ENCODE measurements at places on chromosomes 2 and 18.

- DNase-seq, result no peak
Measured at GRCh38 chr2:156189584-156189983, 142.9 kb downstream of the NR4A2 start.

- DNase-seq, result no peak
Measured at GRCh38 chr2:181894381-181894780, 2.9 kb downstream of the ITPRID2 start.

GRCh38 chr2:70725505-70725904, 42.5 kb downstream of the ADD2 start:
- DNase-seq, result no peak

DNA sequence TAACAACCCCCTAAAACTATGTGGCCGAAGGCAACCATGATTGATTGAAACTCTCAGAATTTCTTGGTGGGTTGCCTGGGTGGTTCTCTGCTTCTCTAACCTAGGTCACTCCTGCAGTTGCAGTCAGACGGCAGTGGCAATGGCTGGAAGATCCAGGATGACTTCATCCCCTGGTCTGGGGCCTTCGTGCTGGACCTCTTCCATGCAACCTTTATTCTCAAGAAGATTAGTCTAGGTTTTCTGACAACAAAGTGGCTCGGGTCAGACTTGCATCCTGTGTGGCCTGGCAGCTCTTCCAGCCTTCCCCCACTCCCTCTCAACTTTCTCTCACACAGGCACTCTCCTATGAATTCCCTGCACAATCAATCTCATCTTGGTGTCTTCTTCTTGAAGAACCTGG, 76.4 kb downstream of the METTL4 start:
- no peak for DNase-seq

DNA sequence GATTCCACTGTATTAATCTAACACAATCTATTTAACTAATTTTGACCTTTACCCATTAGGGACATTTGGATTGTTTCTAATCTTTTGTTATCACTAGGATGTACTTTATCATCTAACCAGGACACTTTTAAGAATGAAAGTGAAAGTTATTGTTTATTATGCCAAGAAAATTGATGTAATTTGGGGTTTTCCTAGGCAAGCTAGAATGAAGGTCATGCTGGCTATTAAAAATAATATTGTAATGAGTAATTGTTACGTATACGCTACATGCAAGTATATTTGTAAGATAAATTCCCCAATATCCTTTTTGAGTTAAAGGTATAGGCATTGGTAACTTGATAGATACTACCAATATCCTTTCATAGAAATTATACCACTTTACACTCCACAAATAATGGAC, 74.6 kb downstream of the COL5A2 start:
- peak; percentile 74 for DNase-seq

GRCh38 chr2:42360493-42360889, 526 bp downstream of the COX7A2L start:
- DNase-seq, result no peak

GRCh38 chr2:97678298-97678697, 8.8 kb downstream of the C2orf92 start:
- DNase-seq, result peak; percentile 79

DNA sequence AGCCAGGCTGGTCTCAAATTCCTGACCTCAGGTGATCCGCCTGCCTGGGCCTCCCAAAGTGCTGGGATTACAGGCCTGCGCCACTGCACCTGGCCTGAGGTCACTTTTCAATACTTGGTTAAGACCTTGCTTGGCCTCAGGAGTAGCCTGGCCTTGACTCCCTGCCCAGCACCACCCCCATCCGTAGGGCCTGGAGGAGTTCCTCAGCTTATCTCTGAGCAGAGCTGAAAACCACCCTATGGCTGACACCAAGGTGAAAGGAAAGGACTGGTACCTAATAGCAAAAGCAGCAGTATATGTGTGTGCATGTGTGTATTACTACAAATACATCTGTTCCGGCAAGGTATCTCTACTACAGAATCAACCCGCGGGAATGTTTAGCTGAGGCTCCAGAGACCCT, 56.0 kb downstream of the STEAP3 start:
- DNase-seq, result no peak

DNA sequence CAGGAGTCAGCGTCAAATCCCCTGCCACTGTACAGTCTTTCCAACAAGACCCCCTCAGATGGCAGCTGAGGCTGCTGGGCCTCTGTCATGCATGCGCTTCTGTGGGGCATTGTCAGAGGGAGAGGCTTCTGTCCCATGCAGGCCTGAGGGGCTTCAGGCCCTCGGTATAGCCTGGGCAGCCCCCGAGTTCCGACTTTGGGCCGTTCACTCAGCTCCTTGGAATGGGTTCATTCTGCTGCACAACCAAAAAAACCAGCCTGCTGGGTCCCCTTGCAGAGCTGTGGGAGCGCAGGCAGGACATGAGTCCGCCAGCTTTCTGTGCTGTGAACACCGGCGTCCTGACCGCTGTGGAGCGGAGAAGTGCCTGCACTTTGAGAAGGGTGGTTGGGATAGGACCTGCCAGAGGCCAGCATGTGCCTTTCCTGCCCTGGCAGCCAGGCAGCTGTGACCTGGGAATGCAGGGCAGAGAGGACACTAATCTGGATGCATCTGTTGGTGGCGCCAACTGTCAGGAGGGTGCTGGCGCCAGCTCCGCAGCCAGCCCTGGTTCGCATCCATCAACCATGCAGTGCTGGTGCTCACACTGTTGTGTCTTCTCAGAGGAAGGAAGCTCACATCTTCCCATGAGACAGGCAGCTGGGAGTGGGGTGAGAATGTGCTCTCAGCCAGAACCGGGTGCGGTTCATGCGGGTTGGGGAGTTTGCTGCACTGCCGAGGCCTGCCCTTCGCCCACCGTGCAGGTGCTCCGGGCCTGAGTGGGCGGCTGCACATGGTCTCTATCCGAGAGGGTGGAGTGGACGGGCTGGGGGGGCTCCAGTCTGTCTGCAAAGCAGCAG, 14.3 kb downstream of the ARHGEF4 start:
- no peak for DNase-seq

GRCh38 chr2:158134655-158135054, 33.0 kb downstream of the UPP2 start:
- DNase-seq, result no peak

GRCh38 chr2:182807319-182807718, 59.1 kb downstream of the FRZB start:
- DNase-seq, result no peak

DNA sequence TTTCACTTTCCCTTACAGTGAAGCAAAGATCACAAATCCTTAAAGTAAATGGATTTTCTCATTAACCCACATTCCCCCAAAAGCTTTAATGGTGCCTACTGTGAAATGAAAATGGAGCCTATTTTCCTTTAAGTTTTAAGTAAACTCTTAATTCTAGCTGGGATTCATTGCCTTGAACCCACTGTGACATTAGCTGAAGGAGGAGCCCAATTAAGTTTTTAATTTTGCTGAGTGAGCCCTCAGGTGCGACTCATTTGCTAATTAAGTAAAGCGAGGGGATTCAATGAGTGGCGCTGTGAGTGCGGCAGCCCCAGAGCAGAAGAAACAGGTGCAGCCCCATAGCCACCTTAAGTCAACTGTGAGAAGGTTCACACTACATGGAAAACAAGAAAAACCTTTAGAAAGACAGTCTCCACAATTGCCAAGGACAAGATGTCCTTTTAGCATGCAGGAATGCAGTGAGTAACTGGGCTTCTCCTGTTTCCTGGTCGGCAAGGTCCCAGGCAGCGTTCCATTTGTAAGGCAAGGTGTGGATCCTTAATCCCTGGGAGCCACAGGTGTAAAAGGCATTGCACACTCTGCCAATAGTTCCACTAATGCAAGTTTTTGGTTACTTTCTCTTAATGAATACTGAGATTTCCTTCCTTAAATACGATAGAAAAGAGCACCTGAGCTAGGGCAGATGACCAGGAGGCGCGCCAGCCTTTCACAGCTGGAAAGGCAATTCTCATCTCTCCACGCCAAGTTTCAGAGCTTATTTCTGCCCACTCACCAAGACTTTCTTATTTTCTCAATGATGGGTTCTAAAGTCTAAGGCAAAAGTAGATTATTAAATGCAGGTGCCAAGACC, 87.7 kb downstream of the TMEM18 start:
- no peak for DNase-seq

GRCh38 chr18:58540381-58540943, 88.4 kb downstream of the ALPK2 start:
- DNase-seq, result no peak

DNA sequence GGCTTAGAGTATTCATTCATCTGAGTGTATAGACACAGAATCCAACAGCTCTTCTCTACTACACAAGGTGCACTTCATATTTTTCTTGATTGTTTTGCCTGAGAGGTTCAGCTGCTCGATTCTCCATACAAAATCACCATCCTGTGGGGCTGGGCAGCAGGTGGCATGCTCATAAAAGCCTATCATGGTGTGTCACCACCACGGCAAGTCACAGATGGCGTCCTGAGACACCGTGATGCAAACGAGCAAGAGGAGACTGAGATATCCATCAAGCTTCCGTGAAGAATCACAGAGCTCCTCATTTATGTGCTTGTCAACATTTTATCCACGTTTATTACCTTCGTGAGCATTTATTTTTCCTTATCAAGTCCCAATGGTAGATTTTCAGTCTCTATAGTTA, 22.4 kb upstream of the NRP2 start:
- DNase-seq, result no peak

GRCh38 chr2:26911911-26912861, 58.3 kb upstream of the MAPRE3 start:
- DNase-seq, result no peak

- no peak for DNase-seq
Measured at GRCh38 chr2:138565230-138565598, 63.6 kb downstream of the SPOPL start.

GRCh38 chr2:54716375-54716774, 7.1 kb upstream of the EML6 start:
- DNase-seq, result no peak

DNA sequence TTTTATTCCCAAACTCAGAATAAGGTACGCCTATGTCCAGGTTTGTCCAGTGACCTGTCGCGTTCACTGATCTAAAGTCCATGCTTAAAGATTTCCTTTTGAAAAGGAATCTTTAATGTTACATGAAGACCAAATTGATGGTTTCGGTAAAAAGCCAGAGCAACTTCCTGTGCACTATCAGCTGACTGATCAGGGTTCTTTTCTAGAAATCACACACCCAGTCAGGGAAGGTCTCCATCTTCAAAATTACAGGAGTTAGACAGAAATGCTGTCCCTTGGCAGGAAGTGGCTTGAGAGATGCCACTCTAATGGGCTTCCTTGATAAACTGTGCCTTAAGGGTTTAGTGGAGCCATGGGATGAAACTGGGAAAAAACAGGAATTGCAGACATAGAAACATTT, 14.7 kb upstream of the ARHGAP25 start:
- DNase-seq, result no peak

DNA sequence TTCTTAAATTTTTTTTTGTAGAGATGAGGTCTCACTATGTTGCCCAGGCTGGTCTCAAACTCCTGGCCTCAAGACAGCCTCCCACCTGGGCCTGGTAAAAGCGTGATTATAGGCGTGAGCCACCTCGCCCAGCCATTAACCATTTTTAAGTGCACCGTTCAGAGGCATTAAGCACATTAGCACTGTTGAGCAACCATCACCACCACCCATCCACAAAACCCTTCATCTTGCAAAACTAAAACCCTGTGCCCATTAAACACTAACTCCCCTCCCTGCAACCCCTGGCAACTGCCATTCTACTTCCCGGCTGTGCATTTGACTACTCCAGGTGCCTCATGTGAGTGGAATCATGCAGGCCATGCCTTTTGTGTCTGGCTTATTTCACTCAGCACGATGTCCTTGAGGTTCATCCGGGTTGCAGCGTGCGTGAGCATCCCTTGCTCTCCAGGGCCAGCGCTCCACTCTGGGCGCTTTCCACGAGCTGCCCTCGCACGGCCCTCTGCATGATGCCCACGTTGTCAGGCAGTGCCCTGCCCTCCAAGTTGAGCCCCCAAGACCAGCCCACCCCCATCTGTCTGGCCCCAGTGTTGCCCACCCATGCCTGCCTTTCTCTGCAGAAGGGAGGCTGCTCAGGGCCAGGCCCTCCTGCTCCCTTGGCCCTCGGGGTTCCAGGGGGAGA, 63.0 kb upstream of the GLI2 start:
- no peak for DNase-seq

DNA sequence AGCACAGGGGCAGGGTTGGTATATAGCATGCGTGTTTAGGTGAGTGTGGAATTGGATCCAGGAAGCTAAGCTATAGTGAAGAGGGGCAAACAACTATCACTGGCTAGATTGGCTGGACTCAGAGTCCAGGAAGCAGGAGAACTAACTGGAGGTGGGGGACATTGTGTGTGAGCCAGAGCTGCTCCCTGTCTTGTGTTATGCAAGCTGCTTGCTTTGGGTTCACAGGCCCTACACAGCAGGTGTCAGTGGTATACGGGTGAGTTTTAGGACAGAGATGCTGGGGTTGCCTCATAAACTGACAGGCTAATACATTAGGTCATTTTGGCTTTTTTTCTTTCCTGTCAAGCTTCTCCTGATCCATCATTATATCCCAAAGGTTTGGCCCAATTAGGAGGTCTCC, 87.5 kb downstream of the CCDC85A start:
- DNase-seq, result no peak

GRCh38 chr2:144152817-144153271, 367.1 kb downstream of the ZEB2 start:
- peak; percentile 67 for DNase-seq

- DNase-seq, result no peak
Measured at GRCh38 chr2:204931562-204931961, 386.3 kb downstream of the PARD3B start.

GRCh38 chr2:112850588-112850987, 14.0 kb upstream of the IL1B start:
- no peak for DNase-seq

- peak; percentile 65 for DNase-seq
Measured at GRCh38 chr2:231390667-231391066, 4.8 kb upstream of the B3GNT7 start.

GRCh38 chr2:159035790-159036411, 67.5 kb downstream of the TANC1 start:
- DNase-seq, result no peak

- no peak for DNase-seq
Measured at GRCh38 chr2:135663148-135663700, 78.4 kb upstream of the UBXN4 start.

DNA sequence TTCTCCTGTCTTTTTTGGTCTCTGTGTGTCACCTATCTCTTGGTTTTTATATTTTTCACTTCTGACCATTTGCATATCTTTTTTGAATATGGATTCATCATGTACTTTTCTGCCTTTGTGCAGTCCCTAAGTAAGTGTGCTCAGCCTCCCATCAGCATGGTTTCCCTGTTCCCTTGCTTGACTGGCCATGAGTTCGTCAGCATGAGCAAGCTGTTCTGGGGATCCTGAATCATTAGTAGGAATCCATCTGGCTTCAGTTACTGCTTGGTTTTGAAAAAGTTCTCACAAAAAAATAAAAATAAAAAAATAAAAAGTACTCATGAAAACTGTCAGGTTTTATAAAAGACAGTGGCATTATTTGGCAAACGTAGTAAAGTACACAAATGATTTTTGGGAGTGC, 144.1 kb downstream of the NCOA1 start:
- no peak for DNase-seq

GRCh38 chr2:228655331-228655730, 473.8 kb upstream of the SPHKAP start:
- DNase-seq, result no peak
